Activated CD4-positive, alpha-beta T cell treated with anti-CD3 and anti-CD28 coated beads, Interleukin-2, amount 50 U/mL, for 48 hours (primary cell): ENCODE measurements at places on chromosomes 11 and 22.
A peak's percentile ranks its signal among the peaks of the same experiment; 100 is the strongest.

DNA sequence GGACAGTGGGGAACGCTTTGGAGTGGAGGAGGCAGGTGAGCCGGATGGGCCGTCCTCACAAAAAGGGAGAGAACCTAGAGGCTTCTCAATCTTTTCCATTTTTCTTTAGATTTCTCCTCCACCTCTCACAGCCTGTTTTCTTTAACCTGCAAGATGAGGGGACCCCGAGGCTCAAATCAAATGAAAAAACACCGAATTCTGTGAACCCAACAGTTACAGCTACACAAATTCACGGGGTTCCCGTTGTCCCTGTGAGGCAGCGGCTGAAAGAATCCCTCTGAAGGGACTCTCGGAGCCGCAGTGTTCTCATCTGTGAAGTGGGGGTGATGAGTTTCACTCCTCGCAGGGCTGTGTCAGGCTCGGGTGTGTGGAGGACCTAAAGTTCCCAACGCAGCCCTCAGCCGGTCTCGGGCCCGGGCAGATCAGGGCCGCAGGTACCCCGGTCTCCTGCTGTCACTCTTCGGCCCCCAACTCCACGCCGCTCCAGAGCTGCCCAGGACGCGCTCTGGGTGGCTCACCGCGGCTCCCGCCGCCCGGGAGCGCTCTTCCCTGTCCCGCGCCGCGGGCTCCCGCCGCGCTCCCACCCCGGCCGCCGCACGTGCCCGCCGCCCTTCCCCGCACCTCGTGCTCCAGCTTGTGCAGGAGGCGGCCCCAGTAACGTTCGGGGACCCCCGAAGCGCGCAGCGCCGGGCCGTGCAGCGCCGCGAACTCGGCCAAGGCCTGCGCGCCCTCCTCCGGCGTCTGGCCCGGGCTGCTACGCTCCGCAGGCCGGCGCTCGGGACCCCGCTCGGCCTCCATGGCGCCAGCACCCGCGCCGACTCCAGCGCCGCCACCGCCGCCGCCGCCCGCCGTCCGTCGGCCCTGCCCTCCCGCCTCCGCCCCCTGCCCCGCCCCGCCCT is at the start of gene TTLL12:
TTLL12 (minus strand) TSS at position 863 of the 899 bp plus-strand sequence; CDS start at position 798, 65 bp downstream.
- peak; percentile 52 for DNase-seq

- no peak for DNase-seq
These were observed 1.8 kb downstream of the PANX1 start for GRCh38 chr11:94130298-94131046.

DNA sequence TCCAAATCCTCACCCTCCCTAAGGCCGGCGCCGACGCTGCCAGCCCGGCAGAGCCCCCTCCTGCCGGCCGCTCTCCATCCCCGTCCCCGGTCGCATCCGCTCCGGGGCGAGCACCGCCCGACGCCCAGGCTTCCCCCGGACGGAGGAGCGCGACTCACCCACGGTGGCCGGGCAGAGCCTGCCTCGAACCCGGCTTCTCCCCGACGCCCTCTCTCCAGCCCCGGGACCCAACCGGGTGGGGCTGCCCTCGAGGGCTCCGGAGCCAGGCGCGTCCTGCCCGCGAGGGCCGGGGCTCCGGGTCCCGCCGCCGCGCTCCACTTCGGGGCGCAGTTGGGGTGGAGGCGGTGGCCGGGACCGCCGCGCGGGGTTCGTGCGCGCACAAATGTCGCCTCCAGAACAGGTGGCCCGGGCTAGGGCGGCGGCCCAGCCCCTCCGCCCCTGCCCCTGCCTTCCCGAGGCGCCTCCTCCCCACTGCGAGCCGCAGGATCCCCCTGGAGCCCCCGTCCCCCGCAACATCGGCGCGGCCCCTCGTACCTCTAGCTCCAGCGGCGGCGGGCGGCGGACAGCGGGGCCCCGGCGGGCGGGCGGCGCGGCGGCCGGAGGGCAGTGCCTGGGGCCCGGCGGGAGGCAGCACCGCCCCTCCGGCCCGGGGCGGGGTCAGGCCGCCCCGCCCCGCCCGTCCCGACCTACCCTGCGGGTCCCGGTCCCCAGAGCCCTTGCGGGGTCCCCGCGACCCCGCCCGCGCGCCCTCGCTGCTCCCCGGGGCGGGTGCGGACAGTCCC is at the start of gene A4GALT:
A4GALT (minus strand) TSS at position 608 of the 782 bp plus-strand sequence. CDS start 26,919 bp downstream, outside the sequence.
- no peak for DNase-seq

DNA sequence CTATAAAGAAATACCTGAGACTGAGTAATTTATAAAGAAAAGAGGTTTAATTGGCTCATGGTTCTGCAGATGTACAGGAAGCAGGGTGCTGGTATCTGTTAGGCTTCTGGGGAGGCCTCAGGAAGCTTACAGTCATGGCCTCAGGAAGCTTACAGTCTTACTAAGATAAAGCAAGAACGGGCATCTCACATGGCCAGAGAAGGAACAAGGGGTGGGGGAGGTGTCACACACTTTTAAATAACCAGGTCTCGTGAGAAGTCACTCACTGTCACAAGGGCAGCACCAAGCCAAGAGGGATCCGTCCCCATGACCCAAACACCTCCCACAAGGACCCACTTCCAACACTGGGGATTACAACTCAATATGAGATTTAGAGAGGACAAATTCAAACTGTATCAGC is 192.8 kb upstream of the B3GAT1 start:
- DNase-seq, result no peak

- DNase-seq, result no peak
These were observed 8.0 kb downstream of the USP35 start for GRCh38 chr11:78196661-78197091.

GRCh38 chr11:10360835-10361234 is 56.0 kb downstream of the ADM start:
- DNase-seq, result no peak

- DNase-seq, result no peak
These were observed 67.7 kb downstream of the SNX19 start for GRCh38 chr11:130848361-130849214.

GRCh38 chr11:27472398-27473016 is at the start of gene LGR4:
LGR4 (minus strand) TSS chr11:27472790; CDS start chr11:27472302, 488 bp downstream.
- peak; percentile 75 for DNase-seq

DNA sequence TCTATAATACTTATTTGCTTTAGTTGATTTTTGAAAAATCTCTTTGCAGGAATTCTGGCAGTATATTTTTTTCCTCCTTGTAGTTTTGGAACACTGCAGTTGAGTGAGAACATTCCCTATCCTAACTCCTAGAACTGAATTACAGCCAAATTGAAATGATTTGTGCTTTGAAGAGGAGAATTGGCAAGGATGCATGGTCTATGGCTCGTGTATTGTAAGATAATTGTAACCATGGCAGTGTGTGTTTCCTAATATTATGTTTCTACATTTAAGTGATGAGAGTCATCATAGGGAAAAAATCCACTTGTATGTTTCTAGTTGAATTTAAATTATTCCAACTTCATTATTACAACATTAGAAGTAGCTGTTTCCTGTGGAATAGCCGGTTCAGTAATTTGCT is 80.9 kb upstream of the MYO18B start:
- no peak for DNase-seq

DNA sequence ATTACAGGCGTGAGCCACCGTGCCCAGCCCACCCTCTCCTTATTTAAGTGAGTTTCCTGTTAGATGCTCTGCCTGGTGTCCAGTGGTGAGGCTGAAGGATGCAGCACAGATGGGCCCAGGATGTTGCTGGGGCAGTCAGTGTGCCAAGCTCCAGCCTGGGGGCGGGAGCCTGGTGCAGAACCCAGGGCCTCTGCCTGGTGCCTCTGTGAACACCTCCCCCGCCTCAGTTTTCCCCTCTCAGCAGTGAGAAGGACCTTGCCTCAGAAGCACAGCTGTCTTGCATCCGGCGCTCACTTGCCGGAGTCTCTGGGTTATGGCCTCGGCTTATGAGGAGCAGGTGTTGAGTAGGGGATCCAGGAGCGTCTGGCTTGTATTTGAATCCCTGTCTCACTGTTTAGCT is 116.2 kb downstream of the KIAA1671 start:
- DNase-seq, result peak; percentile 57

GRCh38 chr22:36506637-36507517 is at the start of gene FOXRED2:
FOXRED2 (minus strand) TSS chr22:36507040; CDS start chr22:36506422, 618 bp downstream.
- DNase-seq, result peak; percentile 88

DNA sequence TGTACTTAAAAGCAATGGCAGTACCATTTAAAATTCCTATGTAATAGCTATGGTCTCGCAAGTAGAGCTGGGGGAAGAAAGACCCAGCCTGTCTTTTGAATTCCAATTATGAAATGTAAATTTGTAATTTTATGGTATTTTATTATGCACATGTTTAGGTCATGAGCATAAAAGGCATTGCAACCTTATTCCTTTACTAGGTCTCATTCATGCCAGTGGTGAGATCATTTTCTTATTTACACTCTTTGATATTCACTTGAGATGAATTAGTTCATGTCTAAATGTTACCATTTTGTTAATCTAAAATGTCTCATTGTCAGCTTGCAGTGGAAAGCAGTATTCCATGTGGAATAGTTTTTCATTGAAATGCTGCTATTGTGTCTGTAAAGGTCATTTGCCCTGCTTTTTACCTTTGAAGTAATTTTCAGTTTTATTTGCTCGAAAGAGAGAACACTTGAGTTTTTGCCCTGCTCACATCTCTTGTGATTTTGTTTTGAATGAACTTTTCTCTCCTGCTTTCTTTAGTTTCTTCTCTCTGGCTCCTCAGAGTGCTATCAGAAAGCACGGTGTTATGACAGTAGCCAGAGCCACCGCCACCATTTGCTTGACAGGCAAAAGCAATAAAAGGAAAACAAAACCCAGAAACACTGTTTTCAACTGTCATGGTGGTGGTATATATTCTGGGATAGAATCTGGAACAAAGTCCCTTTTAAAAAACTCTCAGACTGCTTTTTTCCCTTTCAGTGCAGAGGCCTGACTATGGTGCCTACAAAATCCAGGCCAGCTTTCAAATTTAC is 37.2 kb upstream of the RAG2 start:
- no peak for DNase-seq

GRCh38 chr11:85874265-85874664 is 19.1 kb downstream of the CCDC83 start:
- no peak for DNase-seq

DNA sequence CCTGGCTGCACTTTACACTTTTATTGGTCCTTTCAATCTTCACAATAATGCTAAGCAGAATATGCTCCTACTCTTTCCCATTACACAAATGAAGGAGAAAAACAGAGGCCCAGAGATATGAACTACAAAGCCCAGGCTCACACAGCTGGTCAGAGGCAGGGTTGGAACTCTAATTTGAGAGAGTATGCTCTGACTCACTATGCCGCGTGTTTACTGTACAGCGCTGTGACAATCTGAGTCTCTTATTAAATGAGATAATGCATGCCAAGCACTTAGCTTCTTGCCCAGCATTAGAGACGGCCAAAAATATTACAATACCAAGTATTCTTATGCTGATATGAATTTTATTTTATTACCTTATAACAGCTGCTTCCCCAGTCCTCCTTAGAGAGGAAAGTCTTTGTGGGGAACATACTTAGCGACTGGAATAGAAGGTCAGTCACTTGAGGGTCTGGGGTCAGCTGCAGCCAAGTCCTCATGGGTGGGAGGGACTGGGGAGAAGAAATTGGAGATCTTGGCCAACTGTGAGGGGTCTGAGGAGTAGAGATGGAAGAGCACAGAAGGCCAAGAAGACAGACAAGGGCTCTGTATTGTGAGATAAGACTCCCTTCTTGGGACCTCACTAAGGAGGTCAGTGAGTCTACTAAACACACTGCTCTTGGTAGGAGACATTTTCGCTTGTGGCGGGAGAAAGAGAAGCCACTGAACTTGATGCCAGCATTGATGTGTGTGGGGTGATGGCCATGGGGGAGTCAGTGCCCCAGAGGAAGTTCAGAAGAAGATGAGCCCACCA is 150.8 kb upstream of the TIMP3 start:
- no peak for DNase-seq

DNA sequence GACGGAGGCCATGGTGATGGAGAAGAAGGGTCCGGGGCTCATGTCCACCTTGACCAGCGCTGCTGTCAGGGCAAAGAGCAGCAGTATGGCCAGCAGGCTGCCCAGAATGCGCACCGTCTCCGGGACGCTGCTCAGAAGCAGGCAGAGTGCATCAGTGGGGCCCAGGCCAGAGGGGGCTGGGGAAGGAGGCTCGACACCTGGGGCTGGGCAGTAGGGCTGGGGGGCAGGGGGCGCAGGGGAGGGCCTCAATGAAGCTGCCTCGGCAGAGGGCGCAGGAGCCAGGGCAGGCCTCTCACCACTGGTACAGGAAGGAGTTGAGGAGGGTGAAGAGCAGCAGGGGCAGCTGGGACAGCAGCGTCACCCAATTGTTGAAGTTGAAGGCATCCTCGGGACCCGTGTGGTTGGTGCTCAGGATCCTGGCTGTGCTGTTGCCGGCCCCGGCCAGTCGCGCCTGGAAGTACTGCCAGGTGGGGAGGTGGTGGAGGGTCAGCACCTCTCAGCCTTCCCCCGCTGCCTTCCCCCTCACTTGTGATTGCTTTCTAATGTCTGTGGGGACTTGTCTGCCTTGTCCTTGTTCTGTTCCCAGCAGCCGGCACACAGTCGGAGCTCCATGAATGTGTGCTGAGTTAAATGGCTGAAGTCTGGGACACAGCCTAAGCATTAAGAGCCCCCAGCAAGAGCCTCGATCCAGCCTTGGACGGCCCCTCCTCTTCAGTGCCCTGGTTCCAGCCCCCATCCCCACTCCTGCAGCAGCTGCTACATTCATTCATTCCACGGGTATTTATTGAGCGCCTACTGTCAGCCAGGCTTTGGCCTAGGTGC is 2.3 kb downstream of the SLC29A2 start:
- no peak for DNase-seq

- peak; percentile 67 for DNase-seq
These were observed 21.0 kb downstream of the C22orf31 start for GRCh38 chr22:29040385-29041275.

GRCh38 chr11:12540913-12541582 is 133.2 kb upstream of the TEAD1 start:
- no peak for DNase-seq

DNA sequence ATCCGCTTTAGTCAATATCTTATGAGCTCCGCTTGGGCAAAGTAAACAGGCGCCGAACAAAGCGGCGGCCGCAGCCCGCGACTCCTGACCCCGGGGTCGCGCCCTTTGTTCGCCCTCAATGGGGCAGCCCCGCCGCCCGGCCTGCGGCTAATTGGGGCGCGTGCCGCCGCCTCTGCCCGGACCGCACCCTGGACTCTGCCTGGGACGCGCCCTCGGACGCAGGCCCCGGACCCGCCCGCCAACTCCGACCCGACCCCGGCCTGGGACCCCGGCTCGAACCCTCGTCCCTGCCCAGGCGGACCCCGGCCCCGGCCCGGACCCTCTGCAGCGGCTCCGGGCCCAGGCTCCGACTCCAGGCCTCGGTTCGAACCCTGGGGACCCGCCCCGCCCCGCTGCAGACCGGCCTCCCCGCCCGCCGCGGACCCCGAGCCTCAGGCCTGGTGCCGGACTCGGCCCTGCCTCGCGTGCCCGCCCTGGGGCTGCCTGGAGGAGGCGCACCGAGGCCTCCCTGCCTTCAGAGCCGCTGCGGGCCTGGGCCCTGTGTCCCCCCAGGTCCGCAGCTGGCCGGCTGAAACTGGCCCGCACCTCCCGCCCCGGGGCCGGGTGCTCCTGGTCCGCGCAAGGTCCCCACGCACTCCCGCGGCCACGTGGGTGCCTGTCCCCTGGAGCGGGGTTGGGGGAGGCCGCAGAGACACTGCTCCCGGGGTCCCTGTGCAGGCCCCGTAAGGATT is 84.7 kb upstream of the WNT7B start:
- DNase-seq, result no peak

GRCh38 chr11:61899146-61899841 is 7.9 kb upstream of the FADS3 start:
- peak; percentile 94 for DNase-seq
